ENCODE measurements at places on chromosomes 12 and 14. TPM values are rescaled to one million over a fixed set of nuclear protein-coding genes. Genes with fewer than 3 reads are reported as not detected.

The TPPP2 gene
- not detected for total RNA-seq

The ZNF664 gene
- total RNA-seq: 67.3 TPM

The AQP2 gene
- total RNA-seq: not detected

The B4GALNT3 gene
- 3.6 TPM for total RNA-seq

The ANKS1B gene
- total RNA-seq: 3.0 TPM

The MYH7 gene
- total RNA-seq: not detected

The EPYC gene
- 0.39 TPM for total RNA-seq

The TAS2R9 gene
- not detected for total RNA-seq

The NAP1L1 gene
- total RNA-seq: 614 TPM

The CCDC196 gene
- not detected for total RNA-seq

The ATP6V1D gene
- total RNA-seq: 96.3 TPM

The WNT5B gene
- 110 TPM for total RNA-seq

The AMDHD1 gene
- total RNA-seq: 0.52 TPM

The BRF1 gene
- 20.5 TPM for total RNA-seq

Measured in astrocyte (in vitro differentiated cells and primary cell).